ENCODE measurements at places on chromosomes 1 and 21.
A peak's percentile ranks its signal among the peaks of the same experiment; 100 is the strongest.

DNA sequence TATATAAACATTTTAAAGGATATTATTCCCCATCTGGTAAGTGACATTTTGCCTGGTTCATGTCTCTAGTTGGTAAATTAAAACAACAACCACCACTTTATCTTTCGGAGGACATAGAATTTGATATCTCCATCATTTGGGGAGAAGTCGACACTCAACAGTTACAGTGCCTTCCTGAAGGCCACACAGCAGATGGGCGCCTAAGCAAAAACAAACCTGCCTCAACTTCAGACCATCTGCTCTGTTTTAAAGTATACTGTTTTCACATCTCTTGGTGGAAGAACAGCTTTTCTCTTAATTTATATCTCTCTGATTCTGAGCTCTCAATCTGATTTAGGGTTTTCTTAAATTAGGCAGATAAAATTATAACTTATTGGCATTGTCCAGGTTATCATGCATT lies 282.2 kb downstream of the RYR2 start:
- DNase-seq: no peak

GRCh38 chr1:103108376-103109150 lies at the start of gene COL11A1:
COL11A1 (minus strand) TSS chr1:103108522; CDS start chr1:103108178, 344 bp downstream.
- DNase-seq: peak; percentile 14

GRCh38 chr1:203380420-203381150 lies 29.7 kb upstream of the FMOD start:
- DNase-seq: no peak

GRCh38 chr1:78096017-78096416 lies 50.3 kb downstream of the GIPC2 start:
- no peak for DNase-seq

DNA sequence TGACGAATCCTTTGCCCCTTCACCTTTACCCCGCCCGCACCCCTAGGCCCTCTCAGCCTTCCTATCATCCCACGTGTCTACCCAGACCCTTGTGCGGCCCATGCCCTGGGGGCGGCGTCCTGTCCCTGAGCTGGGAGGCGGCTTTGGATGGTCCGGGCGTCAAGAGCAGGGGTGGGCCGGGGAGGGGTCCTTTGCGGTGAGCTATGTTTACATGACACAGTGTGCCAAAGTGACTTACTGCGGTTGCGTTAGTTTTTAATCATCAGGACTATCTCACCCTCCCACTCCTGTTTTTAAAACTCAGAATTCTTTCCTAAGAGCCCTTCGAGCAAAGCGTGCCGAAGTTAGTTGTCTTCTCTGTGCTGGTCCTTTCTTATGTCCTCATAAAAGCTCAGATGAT lies 144.6 kb downstream of the PGBD5 start:
- no peak for DNase-seq

- no peak for DNase-seq
These were observed 61.5 kb upstream of the WLS start for GRCh38 chr1:68293609-68294366.

DNA sequence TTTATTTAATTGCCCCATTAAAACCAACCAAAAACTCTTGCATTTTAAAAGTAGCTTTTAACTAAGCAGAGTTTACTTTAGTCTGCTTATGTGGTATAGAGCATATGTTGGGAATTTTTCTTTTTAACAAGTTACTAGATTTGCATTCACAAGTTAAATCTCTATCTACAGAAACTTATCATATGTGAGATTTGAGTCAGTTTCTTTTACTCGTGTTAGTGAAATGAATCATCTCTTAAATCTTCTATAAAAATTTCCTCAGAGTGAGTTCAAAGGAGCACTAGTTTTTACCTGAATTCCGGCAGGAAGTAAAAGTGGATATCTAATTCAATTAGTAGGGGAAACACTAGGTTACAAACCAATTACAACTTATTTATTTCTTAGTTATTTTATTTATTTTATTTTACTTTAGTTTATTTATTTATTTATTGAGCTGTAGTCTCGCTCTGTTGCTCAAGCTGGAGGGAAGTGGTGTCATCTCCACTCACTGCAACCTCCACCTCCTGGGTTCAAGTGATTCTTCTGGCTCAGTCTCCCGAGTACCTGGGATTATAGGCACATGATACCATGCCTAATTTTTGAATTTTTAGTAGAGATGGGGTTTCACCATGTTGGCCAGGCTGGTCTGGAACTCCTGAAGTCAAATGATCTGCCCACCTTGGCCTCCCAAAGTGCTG lies 1609.6 kb upstream of the B3GALT2 start:
- DNase-seq: no peak

DNA sequence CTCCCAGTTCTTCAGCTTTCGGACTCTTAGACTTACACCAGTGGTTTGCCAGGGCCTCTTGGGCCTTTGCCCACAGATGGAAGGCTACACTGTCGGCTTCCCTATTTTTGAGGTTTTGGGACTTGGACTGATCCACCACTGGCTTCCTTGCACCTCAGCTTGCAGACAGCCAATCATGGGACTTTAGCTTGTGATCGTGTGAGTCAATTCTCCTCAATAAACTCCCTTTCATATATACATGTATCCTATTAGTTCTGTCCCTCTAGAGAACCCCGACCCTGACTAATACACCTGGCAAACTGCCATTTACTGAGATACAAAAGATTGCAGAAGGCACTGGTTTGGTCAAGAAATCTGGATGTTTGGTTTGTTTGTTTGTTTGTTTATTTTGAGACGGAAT lies 6.4 kb upstream of the RAB4A start:
- no peak for DNase-seq

DNA sequence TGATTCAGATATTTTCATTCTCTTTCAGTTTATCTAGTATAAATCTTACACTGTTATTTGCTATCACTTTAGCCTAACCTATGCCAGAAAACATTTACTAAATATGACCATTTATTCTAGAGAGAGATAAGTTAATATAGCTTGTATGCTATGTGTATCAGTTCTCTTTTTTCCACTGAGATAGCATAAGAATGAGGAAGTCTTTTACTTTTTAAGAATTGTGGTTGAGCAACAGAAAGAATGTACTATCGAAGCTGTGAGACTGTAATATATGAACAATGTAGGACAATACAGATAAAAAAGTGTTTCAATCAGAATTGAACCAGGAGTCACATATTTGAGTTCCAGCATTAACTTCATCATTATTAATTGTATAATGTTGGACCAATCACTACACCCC lies 479.9 kb upstream of the PLXNA2 start:
- DNase-seq: no peak

GRCh38 chr1:72636631-72637030 lies 354.3 kb upstream of the NEGR1 start:
- DNase-seq: no peak

- no peak for DNase-seq
These were observed 72.8 kb upstream of the PAX7 start for GRCh38 chr1:18557621-18558465.

DNA sequence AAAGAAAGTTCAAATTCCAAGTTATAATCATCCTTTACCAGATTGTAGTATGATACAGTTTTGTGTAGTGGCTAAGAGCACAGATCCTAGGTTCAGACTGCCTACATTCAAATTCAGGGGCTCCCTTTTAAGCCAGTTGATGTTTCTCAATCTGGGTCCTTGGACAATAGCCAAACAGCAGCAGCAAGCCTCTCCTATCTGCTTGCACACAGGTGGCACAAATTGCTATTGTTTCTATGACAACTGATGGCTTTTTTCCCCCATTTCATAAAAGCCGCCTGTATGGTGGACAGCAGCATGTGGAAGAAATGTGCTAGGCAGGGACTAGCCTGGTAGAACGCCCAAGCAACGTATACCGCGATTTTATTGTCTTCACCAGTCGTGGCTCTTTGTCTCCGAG lies 76.5 kb downstream of the S1PR1 start:
- DNase-seq: no peak

DNA sequence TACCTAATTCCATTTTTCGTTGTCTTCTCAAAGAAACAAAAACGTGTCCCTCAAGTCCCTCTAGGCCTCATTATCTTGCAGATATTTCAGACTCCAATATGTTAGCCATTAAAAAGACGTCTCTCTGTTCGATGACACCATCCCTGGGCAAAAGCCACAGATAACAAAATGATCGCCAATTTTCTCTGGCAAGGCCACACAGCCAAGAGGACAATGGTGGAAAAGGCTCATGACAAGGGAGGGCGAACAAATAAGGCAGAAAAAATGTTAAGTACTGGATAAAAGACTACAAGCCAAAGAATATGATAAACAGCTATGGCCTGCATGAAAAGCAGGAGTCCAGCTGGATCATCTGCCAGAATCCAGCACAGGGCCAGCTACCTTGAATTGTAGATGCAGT lies 82.9 kb downstream of the TBX15 start:
- no peak for DNase-seq

DNA sequence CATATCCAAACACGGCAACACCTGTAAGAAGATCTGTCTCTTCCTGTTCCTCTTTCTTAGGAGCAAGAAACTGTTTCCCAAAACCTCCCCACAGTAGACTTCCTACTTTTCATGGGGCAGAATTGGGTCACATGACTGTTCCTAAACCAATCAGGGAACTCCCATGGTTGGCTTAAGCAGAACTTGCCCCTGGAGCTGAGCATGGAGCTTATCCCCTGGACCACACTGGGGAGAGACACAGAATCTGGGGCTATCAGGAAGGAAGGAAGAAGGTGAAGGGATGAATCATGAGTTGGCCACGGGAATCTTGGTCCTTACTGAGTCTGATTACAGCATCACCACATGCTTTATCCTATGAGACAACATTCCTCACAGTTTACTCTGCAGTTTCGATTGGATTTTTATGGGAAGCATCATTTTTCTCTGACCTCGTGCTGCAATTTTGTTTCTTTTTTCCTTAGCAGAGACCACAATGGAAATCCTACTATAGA lies 81.8 kb downstream of the CDC7 start:
- DNase-seq: no peak

- no peak for DNase-seq
These were observed 18.5 kb upstream of the TMEM222 start for GRCh38 chr1:27303509-27303908.

- no peak for DNase-seq
These were observed 99.0 kb downstream of the KCNJ6 start for GRCh38 chr21:37817242-37817641.

DNA sequence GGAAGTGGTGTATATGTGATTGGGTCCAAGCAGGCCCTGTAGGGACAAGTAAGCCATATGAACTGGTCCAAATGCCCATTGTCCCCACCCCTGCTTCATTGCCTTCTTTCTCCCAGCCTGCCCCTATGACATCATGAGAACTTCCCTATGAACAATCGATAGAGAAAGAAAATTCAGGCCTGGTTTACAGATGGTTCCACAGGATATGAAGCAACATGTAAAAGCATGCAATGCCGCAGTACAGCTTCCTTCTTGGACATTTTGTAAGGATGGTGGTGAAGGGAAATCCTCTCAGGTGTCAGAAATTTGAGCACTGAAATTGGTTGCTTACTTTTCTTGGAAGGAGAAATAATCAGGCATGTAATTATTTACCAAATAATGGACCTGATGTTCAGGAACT lies 581.7 kb downstream of the MRPL39 start:
- no peak for DNase-seq

GRCh38 chr1:166974647-166975345 lies 544 bp downstream of the ILDR2 start:
- DNase-seq: no peak

GRCh38 chr1:219385787-219386427 lies 212.2 kb downstream of the LYPLAL1 start:
- peak; percentile 54 for DNase-seq

- DNase-seq: no peak
These were observed 18.4 kb upstream of the IL10 start for GRCh38 chr1:206790502-206791250.

- peak; percentile 79 for DNase-seq
These were observed at the start of gene MTARC2 for GRCh38 chr1:220748089-220748934. MTARC2 (plus strand) TSS chr1:220748322; CDS start chr1:220748532, 210 bp downstream.

DNA sequence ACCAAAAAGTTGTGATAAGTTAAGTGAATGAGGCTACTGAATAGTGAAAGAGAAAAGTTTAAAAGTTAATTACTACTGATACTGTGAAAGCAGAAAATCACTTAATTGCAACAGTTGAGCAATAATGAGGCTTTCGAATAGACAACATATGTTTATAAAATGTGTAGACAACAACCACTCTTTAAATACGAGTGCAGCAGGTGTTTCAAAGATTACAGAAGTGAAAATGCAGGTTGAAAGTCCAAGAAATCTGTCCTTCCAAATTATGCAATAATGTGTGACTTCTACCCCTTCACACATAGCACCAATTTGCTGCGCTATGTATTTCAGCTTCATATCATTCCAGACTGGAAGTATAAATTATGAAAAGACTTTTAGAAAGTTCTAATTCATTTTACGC lies 213.0 kb downstream of the COL24A1 start:
- DNase-seq: no peak

- no peak for DNase-seq
These were observed 26.1 kb downstream of the RCAN3 start for GRCh38 chr1:24528744-24529143.

DNA sequence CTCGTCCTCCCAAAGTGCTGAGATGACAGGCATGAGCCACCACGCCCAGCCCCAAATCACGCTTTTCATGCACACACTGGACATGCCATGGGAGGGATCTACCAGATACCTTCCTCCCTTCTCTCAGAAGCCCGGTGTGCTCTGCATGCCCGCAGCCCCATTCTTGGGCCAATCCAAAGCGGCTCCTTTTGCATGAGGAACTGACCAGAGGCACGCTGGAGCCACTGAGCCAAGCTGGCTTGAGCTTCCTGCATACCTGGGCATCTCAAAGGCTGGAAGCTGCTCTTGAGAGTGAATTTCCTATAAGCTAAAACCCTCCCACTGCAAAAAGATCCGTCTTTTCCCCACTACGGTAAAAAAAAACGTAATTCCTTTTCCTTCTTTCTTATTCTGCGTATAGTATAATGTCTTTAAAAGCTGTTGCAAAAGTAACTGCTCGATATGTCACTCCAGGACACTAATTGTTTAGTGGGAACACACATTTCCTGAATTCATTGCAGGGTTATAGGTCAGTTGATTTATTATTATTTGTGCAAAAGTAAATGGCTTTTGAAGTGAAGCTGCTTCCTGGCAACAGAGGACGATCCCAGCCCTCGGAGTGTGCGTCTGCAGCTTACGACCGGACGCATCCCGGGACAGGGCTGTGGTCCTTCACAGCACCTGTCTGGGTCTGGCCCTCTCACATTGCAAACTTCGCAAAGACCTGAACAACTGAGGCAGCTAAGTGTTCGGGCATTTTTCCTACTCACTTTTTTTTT lies 61.8 kb upstream of the ETS2 start:
- peak; percentile 40 for DNase-seq

DNA sequence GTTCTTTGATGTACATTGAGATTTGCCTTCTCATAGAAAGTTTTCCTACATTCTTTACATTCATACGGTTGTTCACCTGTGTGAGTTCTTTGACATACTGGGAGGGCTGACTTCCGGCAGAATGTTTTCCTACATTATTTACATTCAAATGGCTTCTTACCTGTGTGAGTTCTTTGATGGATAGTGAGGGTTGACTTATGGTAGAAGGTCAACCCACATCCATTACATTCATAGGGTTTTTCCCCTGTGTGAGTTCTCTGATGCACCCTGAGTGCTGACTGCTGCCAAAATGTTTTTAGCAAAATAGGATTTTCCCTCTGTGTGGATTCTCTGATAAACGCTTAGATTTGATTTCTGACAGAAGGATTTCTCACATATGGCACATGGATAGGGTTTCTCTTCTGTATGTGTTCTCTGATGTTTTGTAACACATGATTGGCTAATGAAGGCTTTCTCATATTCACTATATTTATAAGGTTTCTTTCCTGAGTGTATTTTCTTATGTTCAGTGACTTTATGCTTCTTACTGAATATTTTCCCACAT lies 37.7 kb downstream of the JMJD4 start:
- DNase-seq: no peak

GRCh38 chr1:17084787-17085186 lies 31.0 kb upstream of the SDHB start:
- DNase-seq: no peak

- no peak for DNase-seq
These were observed 612.9 kb downstream of the PTPRU start for GRCh38 chr1:29849038-29849750.
